C1 segment of cervical spinal cord (tissue), 14 donors: ENCODE measurements at places on chromosomes 16 and 17.

GRCh38 chr16:23207485-23207884 lies 24.9 kb downstream of the SCNN1G start:
- no peak for DNase-seq

DNA sequence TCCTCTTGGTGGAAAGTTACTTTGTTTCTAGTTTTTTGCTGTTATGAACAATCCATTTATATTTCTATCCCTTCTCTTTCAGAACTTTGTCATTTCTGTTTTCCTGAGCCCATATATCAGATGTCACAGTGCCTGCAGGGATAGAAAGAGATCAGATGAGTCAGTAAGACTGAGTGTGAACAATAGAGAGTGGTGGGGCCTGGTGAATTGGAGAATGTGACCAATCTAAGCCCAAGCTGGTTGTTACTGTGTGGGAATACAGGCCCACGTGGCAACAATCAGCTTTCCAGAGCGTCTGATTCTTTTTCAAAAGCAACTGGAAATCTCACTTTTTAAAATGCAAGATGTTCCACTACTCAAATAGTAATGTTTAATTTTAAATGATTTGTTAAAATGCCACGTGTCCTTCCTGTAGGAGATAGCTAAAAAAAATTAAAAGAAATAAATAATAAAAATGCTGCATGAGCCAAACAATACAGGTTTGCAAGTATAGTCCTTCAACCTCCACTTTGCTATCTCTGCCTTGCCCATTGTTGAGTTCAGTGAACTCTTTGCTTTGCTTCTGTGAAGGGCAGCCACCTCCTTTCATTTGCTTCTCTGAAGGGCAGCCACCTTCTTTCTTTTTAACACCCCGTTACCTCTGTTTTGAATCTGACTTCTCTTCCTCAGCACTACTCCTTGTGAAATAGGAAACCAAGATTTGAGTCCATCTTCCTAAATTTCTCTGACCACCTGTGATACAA lies 9.6 kb downstream of the DCTN5 start:
- no peak for DNase-seq

DNA sequence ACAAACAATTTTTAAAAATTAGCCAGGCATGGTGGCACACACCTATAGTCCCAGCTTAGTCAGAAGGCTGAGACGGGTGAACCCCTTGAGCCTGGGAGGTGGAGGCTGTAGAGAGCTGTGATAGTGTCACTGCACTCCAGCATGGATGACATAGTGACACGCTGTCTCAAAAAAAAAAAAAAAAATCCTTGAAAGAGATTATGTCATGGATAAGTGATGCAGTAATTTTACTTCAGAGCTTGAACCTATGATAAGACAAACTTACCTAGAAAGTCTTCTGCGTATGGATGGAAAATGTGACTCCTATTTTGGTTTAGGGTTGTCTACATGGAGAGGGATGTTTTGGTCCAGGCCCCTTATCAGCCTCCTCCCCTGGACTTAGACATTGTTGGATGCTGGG lies 51.8 kb downstream of the ELAC2 start:
- no peak for DNase-seq

DNA sequence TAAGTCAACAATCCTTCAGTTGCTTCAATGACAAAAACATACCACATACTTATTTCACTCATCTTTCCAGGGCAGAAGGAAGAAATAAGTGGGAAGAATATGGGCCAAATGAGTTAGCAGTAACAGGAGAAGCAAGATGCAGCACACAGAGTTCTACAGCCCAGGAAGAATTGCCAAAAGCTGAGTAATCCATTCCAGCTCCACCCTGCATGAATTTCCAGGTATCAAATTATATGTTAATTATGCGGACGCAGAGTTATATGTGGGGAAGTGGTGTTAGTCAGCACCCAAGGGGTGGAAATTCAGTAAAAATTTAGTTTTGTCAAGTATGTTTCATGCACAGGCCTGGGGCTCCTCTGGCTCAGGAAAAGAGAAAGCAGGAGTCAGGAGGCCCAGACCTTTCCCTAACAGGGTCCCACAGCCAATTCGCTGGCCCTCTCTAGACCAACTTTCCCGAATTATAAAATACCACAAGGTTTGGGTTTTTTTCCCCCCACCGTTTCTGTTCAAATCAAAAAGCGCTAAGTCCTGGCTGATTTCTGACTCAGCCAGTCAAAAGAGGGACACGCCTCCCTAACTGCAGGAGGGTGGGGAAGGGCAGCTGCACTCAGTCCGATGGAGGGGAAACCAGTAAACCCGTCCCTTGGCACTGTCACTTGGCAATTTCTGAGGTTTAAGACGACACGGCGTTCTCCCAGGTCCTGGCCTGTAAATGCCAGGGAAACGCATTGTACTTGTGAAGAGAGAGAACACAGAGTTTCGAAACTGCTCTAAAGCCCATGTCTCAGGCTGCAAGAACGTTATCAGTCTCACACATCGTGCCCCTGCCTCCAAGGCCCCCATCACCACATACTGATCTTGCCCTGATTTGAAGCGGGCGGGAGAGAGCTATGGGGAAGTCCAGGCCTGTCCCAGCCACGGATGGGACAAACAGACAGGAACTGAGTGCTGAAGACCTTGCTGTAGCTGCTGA lies 58.1 kb downstream of the ZFHX3 start:
- DNase-seq: no peak

DNA sequence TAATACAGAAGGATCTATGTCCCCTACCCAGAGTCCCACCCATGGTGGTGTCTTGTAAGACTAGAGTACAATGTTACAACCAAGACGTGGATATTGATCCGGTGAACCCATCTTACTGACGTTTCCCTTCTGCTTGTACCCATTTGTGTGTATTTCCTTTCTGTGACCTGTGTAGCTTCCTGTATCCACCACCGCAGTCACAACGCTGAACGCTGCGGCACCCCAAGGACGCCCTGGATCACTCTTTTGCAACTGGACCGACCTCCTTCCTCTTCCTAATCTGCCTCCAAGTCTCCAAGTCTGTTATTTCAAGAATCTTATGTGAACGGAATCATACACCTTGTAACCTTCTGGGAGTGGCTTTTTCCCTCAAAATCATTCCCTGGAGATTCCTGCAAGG lies 33.5 kb upstream of the CBX4 start:
- no peak for DNase-seq

DNA sequence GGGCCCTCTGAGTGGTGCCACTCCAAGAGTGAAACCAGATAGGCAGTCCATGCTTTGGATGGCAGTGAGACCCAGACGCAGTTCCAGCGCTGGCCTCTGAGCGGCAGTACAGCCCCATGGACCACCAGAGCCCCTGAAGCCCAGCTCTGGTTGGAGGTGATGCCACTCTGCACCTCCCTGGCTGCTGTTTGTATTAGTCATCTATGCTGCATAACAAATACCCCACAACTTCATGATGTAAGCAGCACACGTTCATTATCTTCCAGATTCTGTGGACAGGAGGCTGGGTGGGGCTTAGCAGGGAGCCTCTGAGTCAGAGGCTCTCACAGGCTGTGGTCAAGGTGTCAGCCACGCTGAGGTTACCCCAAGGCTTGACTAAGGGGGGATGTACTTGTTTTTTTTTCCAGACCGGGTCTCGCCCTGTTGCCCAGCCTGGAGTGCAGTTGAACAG lies 5.1 kb upstream of the NME4 start:
- DNase-seq: peak; percentile 17

GRCh38 chr16:4494746-4495490 lies 18.7 kb downstream of the HMOX2 start:
- no peak for DNase-seq

- no peak for DNase-seq
Measured at GRCh38 chr16:84737192-84738011, 37.6 kb downstream of the USP10 start.

DNA sequence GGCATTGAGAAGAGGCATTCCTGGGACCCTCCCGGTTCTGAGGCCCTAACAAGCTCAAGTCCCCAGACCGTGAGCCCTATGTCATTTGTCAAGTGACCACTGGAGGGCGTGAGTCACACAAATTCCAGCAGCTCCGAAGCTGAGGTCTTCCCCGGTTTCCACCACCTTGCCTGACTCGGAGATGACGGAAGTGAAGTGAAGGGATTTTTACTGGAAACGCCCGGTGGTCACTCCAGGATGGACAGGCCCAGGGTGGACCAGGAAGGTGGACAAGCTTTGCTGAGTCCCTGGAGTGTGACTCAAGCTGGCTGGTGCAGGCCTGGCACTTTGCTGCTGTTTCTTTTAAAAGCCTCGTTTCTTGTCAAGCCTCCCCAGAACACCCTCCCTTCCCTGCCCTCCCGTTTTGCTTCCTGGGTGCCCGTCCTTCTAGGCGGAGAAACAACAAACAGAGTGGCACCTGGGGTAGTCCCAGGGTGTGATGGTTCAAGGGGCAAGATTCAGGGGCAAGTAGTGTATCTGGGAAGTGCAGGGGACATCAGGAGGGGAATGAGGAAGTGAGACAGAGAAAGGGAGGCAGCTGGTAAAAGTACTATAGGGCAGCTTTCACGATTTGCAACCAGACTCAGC lies 5.3 kb upstream of the NOS2 start:
- no peak for DNase-seq

GRCh38 chr17:67620636-67621035 lies 97.1 kb upstream of the NOL11 start:
- no peak for DNase-seq

- no peak for DNase-seq
Measured at GRCh38 chr17:74798239-74798707, 22.1 kb upstream of the NAT9 start.

DNA sequence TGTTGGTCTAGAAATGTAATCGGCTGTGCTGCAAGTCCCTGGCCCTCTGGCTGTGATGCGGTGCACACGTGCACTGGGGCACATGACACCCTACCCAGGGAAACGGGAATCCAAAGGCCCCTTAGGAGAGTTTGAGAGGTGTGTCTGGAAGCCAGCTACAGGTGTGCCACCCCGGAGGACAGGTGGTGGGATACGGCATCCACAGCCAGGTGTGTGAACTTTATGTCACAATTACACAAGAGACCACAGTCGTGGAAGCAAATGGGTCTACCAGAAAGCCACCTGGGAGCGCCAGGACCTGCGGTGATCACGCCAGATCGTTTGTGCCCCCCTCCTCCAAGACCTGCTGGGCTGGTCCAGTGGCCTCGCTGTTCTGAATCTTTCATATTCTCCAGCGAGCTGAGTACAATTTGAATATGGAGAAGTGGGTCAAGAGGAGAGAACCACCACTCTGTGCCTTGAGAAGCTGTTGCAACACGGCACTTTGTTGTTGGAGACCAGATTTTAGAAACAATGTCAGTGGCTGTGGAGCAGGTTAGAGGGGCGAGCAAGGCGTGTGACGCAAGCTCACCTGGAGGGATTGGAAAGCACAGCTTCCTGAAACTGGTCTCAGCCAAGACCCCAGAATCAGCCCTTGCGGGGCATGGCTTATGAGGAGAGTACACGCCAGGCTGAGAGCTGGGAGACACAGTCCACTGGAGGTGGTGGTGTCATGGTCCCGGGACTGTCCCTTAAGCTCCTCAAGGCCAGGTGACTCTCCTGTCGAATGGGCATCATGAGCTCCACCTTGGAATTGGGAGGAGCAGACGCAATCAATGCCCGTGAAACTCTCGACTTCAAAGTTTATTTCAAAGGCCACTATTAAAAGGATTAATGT lies 37.4 kb downstream of the COX4I1 start:
- DNase-seq: no peak

- no peak for DNase-seq
Measured at GRCh38 chr16:69709456-69710084, 16.8 kb downstream of the NQO1 start.

DNA sequence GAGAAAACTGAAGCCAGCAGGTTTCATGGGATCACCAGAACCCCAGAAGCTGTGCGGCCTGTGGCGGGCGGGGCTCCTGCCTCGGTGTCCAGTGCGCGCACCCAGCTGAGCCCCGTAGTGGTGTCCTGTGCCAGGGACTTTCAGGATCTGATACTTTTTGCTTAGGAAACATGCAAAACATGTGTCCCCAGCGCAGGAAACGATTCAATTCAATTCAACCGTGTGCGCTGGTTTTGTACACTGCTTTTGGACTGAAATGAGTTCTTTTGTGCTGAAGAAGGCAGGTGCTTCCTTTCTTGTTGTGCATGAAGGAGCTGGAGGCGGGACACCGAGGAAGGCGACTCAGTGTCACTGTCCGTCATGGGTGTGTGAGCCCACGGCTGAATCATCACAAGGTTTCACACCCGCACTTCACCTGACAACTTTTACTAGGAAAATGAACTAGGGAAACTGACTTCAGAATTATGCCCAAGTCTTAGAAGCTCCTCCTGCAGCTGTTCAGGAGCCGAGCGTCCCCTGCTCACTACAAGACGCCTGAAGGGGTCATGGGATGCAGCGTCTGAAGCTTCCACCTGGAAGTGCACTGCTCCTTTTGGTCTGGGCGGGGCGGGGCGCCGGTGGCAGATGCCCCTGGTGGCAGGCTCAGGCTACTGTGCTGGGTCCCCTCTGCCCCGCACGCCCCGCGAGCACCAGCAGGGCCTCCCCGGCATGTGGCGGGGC lies 31.4 kb upstream of the ZNF750 start:
- no peak for DNase-seq
